ENCODE measurements at places on chromosomes 4 and X.

GRCh38 chrX:66167431-66167830 lies 3.4 kb downstream of the HEPH start:
- no peak for DNase-seq

DNA sequence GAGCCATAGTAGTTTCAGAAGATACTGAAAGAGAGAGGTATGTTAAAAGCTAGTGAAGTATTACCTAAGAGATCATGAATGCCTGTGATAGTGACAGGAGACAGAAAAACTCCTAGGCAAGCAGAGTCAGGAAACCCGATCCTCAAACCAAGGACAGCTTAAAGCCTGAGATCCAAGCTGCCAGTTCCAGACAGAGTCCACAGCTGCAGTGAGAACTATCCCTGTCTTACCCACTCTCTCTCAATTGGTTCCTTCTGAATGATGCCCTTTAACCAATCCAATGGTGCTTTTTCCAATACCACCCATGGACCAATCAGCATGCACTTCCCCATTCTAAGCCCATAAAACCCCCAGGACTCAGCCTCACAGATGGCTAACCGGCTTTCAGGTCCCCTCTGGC lies 90.4 kb upstream of the PCDH10 start:
- DNase-seq, result no peak

- DNase-seq, result peak; percentile 6
Observed at GRCh38 chr4:125091-125771, 930 bp downstream of the ZNF718 start.

- DNase-seq, result no peak
Observed at GRCh38 chr4:154465085-154465484, 26.5 kb downstream of the DCHS2 start.

GRCh38 chrX:37348231-37348970 lies 763 bp upstream of the PRRG1 start:
- DNase-seq, result no peak

- no peak for DNase-seq
Observed at GRCh38 chr4:181792641-181793040, 450.6 kb upstream of the TENM3 start.

DNA sequence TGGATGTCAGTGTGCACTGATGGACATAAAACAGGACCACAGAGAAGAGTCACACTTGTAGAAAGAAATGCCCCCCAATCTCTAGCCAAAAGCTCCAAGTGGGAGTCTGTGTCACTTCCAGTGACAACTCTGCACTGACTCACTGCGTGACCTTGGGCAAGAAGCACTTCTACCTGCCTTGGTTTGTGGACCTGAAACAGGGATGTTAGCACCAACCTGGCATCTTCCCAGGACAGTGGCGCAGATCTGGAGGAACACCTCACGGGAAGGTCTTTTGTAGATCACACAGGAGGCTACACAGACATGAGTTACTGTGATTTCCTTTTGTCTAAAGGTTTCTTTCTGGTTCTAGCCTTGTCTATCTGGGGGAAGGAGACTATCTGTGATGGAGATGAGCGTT lies 80.5 kb upstream of the DHRSX start:
- DNase-seq, result no peak

DNA sequence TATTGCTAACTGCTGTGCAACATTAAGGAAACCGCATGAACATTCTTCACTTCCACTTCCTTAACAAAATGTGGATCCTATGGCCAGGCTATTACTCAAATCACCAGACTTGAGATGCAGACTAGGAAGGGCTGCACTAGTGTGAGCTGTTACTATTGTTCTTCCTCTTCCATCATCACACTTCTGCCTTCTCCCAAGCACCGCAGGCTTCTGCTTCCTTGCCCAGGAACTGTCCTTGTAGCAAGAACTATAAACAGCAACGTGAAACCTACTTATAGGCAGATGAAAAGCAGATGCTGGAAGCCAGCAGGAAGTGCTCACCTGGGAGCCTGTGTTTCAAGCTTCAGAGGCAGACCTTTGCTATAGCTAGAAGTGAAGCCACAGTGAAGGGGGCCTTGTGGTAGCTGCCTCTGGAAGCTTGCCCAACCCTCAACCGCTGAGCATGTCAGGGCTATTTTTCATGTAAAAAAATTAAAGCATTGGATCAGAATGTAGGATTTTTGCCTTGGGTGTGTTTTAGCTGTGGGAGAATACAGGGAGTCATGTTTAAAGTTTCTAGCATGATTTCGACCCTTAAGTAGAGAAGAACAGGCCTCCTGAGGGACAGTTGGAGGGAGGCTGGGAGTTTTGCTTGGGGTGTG lies 43.9 kb downstream of the CLNK start:
- no peak for DNase-seq

- DNase-seq, result no peak
Observed at GRCh38 chr4:144716778-144717177, 70.8 kb downstream of the HHIP start.

DNA sequence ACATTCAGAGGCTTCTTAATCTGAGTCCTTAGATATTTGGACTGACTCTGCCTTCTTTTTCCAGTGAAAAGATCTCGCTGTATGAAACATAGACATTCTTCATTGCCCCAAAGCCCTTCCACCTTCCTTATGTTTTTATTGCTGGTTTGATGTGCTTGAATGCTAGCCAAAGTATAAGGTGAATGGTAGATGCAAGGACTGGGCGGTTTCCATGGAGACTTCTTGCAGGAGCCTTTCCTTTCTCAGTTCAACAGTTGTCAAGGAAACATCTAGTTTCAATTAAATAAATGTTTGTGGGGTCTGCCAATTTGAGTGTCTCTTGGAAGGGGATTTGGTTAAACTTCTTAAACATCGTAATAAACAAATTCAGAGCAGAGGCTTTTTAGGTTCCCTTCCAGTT lies 46.0 kb downstream of the REPS2 start:
- no peak for DNase-seq

DNA sequence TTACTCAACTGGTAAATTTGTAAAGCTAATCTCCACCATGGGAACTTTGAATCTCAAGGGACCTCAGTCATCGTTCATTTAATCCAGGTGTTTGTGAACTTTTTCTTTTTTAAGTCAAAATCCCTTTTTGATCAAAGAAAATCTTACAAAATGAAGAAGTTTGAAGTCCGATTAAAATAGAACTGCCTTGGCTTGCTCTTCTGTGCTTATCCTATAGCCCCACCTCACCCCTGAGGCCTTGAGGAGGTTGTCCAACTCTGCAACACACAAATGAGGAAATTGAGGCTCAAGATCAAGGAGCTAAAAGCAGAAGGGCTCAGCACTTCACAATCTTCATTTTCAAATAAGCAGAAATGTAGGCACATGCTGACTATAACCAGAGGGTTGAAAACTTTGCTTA lies 240.3 kb upstream of the SFRP2 start:
- no peak for DNase-seq

- no peak for DNase-seq
Observed at GRCh38 chrX:26352891-26353430, 137.0 kb downstream of the MAGEB5 start.

GRCh38 chr4:108681321-108681809 lies 31.0 kb downstream of the OSTC start:
- no peak for DNase-seq

GRCh38 chr4:175422331-175422730 lies 389.7 kb downstream of the GPM6A start:
- DNase-seq, result no peak

GRCh38 chr4:67436742-67437141 lies 108.6 kb downstream of the CENPC start:
- no peak for DNase-seq

DNA sequence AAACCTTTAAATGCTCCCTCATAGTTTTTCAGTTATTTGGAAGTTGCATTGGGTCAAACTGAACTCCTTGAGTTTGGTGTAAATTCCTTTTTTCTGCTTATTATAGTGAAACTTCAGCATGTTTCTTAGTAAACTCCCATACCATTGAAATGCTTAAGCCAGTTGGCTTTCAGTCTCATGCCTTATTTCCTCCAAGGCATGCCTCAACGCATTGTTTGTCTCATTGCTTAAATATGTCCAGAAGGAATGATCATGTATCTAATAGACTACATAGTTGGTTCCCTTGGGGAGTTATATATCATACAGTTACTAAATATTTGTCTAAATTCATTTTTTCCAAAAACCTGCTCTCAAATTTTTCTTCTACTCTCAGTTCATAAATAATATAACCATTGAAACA lies 114.0 kb downstream of the STOX2 start:
- no peak for DNase-seq

GRCh38 chr4:159383562-159383931 lies 280.7 kb downstream of the RAPGEF2 start:
- no peak for DNase-seq

GRCh38 chrX:46576458-46576857 lies 2.9 kb downstream of the CHST7 start:
- no peak for DNase-seq

- DNase-seq, result no peak
Observed at GRCh38 chr4:2399631-2400190, 18.7 kb downstream of the ZFYVE28 start.

DNA sequence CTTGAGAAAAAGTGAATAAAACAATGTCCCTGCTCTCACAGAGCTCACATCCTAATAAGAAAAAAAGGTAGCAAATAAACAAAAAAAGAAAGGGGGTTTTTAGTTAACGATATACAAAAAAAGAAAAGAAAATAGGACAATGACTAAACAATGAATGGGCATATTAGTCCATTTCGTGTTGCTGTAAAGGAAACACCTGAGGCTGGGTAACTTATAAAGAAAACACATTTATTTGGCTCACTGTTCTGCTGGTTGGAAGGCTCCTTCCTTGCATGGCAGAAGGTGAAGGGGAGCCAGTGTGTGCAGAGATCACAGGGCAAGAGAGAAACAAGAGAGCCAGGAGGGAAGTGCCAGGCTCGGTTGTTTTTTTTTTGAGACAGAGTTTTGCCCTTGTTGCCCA lies 4.7 kb upstream of the KLF3 start:
- no peak for DNase-seq

DNA sequence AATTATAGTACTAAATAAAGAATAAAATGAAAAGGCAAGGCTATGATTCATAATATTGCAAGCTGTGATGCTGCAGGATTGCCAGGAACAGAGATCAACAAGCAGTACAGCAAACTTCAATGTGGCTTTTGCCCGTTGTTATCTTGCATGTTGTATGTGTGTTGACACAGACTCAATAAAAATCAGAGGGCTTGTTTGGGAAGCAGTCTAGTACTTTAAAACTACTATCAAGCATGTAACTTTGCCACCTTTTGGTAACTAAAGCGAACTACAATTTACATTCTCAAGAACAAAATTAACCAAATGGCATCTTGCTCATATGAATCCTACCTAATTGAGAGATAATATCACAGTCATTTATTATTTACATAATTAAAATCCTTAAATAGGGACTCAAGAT lies 79.8 kb upstream of the GPM6A start:
- DNase-seq, result no peak

- no peak for DNase-seq
Observed at GRCh38 chr4:188695261-188695660, 556.0 kb downstream of the TRIML1 start.

DNA sequence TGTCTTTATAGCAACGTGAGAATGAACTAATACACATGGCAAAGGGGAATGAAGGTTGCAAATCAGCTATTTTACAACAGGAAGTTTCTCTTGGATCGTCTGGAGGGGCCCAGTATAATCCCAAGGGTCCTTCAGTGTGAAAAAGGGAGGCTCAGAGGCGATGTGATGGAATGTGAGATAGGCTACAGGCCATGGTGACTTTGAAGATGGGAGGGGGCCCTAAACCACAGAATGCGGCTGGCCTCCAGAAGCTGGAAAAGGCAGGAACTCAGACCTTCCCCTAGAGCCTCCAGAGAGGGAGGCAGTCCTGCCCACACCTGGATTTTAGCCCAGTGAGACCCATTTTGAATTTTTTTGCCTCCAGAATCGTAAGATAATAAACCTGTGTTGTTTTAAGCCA lies 69.4 kb upstream of the PGM2 start:
- DNase-seq, result no peak

- DNase-seq, result no peak
Observed at GRCh38 chr4:107853444-107854355, 29.0 kb downstream of the SGMS2 start.

DNA sequence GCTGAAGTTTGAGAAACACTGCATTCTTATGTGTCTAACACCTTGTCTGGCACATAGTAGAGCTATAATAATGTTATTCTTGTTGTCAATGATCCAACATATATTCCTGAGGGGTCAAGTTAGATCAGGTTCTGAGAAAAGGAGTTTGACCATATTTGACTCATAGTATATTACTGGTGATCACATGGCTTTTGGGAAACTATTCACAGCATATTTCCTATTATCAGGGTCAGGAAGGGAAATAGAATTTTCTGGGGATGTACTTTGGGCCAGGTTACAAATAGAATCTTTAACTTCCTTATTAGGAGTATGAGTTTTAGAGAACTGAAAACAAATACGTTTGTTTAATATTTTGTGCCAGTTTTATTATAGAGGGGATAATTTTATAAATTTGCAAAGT lies 11.6 kb downstream of the IL15 start:
- DNase-seq, result no peak
